ENCODE measurements at places on chromosomes 3 and 15.

GRCh38 chr3:65291448-65292125 lies 603.8 kb upstream of the ADAMTS9 start:
- no peak for DNase-seq

GRCh38 chr3:22606938-22607337 lies 596.2 kb upstream of the UBE2E2 start:
- no peak for DNase-seq

GRCh38 chr3:194504861-194505260 lies 18.1 kb upstream of the ATP13A3 start:
- DNase-seq = no peak

- peak; percentile 39 for DNase-seq
Measured at GRCh38 chr3:51024765-51025632, 350.3 kb downstream of the DOCK3 start.

- no peak for DNase-seq
Measured at GRCh38 chr3:3629911-3630310, 169.3 kb upstream of the LRRN1 start.

DNA sequence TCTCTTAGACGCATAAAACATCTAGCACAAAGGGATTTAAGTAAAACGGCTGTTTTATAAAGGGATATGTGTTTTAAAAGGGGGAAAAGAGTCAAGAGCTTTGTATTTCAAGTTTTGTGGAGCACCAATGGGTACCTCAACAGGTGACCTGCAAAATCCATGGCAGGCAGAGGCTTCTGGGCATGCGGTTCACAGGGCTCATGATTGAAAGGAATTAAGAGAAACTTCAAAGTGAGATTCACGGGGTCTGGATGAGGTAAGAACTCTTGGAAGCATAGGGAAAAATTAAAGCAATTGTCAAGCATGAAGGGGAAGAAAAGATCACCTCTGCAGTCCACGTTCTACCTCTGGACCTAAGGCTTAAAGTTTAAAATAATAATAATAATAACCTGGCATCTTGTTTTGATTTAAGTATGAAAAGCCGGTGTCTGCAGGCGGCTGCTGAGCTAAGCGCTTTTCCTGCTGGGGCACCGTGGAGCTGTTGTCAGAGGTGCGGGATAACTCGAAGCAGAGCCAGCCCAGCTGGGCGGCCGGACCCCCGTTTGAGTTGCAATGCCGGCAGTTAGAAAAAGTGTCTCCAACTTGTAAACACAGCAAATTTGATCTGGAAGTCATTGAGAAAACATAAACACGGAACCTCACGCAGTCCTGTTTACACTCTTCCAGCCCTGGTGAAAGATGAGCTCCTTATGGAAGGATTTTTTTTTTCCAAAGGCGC lies 40.5 kb downstream of the HES1 start:
- no peak for DNase-seq

GRCh38 chr15:68434021-68434420 lies 2.1 kb upstream of the ITGA11 start:
- no peak for DNase-seq

DNA sequence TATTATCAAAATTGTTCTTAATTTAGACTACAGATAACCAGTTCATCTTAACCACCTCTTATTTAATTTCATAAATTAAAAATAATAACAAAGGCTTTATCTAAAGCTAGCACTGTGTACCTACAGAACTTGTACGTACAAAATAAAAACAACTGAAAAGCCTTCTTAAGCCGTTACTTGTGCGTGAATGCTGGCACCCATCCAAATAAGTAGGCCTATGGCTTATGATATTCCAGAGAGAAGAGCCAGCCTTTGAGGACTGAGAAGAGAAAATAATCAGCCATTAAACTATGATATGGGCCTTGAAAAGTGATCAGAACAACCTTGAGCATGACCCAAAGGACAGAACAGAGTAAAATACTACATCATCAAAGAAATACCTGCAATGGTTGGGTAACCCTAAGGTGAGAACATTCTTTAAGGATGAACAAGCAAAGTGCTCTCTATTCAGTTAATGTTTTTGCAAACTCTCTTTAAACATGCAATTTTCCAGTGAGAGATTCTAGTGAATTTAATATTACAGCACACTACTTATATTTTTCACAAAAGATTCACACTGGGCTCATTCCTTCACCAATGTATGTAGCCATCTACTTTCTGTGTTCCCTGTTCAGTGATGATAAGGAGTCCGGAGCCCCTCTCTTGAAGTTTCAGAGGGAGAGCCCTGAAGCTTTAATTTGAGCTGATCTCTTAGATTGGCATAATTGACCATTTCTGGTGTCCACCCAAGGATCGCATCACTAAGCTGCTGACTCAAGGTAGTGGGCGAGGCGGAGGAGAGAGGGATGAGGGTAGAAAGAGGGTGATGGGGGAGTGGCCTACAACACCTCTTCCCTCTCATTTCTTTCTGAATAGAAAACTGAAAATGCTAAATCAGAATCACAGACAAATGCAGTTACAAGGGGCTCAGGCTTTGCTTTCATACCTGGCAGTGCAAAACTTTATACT lies 7.7 kb upstream of the ACTC1 start:
- DNase-seq = no peak

Measured in activated CD8-positive, alpha-beta memory T cell treated with anti-CD3 and anti-CD28 coated beads for 1 hour (primary cell).